ENCODE measurements at places on chromosomes 5 and 9.

- no peak for DNase-seq
Measured at GRCh38 chr9:38277601-38278200, 114.8 kb upstream of the ALDH1B1 start.

- DNase-seq: no peak
Measured at GRCh38 chr5:123992641-123993040, 480.7 kb downstream of the CSNK1G3 start.

- DNase-seq: no peak
Measured at GRCh38 chr5:14745753-14746152, 81.2 kb downstream of the OTULIN start.

DNA sequence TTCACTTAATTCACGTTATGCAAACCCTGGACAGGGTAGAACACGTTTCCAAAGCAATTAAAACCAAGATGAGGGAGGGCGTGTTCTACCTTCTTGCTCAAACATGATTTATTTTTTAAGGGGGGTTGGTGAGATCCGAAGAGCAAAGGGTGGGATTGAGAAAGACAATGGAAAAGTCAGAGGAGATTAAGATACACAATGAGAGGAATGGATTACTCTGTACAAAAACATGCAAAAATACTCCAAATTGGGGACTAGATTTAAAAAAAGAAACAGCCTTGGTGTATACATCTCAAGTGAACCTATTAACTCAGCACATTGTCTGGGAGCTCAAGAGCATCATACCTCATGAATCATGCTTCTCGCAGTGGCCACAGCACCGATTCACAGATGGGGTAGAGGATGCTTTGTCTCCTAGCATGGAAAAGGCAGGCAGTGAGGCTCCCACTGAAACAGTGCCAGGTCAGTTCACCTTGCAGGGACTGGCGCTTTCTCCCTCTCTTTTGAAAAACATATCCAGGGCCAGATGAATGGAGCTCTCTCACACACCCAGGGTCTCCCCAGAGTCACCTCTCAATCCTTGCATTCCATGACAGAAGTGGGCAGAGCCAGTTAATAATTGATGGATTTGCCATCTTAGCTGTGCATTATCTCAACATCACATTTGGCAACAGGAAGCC, 459.7 kb downstream of the BNC2 start:
- DNase-seq: no peak

DNA sequence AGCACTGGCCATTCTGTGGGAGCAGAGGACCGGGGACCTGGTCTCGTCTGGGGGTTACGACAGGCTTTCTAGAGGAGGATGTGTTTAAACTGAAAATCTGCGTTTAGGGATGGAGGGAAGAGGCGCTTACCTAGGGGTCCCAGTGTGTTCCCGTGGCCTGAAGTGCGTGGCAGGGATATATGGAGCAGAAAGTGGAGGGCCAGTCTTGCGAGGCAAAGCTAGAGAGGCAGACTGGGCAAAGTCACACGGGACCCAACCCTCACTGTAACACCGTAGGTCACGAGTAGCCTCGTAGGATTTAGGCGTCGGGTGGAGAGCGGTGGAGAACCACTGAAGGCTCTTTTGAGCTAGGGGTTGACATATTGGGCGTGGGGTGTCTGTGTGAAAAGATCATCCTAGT, 32.8 kb upstream of the POMT1 start:
- DNase-seq: no peak

DNA sequence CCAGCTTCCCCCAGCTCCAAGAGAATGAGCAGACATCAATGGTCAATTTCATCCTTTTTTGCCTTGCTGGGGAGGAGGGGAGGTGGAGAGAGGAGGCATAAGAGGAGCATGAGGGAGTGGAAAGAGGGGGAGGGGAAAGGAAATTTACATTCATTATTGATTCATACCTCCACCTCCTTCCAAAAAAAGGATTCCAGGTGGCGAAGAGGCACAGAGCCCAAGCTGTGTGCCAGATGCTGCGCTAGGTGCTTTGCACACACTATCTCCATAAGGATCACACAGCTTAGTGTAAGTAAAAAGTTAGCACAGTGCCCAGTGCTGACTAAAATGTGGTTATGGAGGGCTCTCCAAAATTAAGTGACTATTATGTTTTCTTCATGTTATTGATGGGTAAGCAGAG, 11.0 kb downstream of the ASTN2 start:
- DNase-seq: no peak

DNA sequence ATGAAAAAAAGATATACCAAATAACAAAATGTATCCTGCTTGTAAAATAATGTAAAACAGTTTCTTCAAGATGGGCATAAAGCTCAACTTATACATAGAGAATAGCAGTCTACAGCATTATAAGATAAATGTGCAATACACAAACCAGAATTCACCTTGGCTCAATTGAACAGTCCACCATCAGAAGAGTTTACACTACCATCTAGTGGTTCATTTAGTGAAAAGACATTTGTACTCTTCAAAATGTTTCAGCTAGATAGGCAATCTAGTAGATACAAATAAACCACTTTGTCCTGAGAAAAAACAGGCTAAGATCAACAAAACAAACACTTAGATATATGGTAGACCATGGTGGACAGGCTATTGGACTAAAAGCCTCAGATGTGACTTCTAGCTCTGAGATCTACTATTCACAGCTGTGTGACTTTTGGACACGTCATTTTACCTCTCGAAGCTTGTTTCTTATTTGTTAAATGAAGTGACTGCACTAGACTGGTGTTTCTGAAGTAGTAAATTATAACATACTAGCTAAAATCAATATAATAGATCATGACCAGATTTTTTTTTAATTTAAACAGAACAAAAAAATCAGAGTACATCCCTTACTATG, 22.1 kb upstream of the TPD52L3 start:
- DNase-seq: peak; percentile 54

GRCh38 chr5:112548246-112548881, 129.3 kb upstream of the EPB41L4A start:
- DNase-seq: no peak

DNA sequence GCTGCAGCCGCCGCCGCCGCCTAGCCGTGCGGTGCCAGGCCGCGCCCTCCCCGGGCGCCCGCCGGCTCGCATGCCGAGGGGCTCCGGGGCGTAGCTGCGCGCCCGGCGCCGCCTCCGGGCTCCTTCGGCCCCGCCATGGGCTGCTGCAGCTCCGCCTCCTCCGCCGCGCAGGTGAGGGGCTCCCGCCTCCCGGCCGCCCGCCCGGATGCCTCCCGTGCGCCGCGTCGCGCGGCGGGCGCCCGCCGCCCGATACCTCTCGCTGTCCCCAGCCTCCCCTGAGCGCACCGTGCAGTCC, 230 bp downstream of the SLC44A1 start:
- DNase-seq: no peak

GRCh38 chr5:160118349-160119141, 705 bp downstream of the PWWP2A start:
- peak; percentile 9 for DNase-seq

GRCh38 chr9:116236979-116237378, 83.4 kb downstream of the PAPPA start:
- DNase-seq: no peak

DNA sequence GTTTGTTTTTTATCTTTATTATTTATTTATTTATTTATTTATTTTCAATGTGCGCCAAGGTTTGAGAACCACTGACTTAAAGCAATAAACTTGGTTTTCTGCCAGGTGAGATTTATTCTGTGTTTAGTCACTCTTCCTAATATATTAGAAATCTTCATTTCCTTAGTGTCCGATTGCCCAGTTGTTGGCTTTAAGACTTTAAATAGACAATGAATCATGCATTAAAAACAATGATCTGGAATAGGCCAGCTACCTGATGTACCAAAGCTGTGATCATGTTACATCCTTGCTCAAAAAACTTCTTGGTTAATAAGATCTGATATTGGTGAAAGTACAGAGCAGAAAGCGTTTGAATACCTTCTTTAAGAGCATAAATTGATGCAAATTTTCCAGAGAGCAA, 52.1 kb upstream of the ERBIN start:
- no peak for DNase-seq

- DNase-seq: peak; percentile 86
Measured at GRCh38 chr9:133842721-133843227, 104.6 kb upstream of the SARDH start.

- no peak for DNase-seq
Measured at GRCh38 chr9:77729177-77729576, 81.1 kb upstream of the GNA14 start.

GRCh38 chr5:139982157-139982974, 60.7 kb downstream of the NRG2 start:
- no peak for DNase-seq

- peak; percentile 20 for DNase-seq
Measured at GRCh38 chr9:78030553-78031443, 813 bp downstream of the GNAQ start.

DNA sequence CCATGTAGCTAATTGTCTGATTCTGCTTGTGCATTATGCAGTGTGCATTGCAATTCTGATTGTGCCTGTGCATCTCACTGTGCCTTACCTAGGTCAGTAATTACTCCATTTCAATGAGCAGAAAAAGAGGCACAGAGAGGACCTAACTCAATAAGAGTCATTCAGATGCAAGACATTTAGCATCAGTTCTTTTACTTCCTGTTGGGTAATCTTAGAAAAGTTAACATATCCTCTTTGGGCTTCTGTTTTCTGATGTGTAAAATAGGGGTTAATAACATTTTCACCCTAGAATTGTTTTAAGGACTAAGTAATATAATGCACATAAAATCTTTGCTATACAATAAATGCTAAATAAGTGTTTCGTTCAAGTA, 7.0 kb upstream of the DCTN4 start:
- no peak for DNase-seq

- DNase-seq: no peak
Measured at GRCh38 chr5:66617226-66617861, 21.2 kb downstream of the MAST4 start.

DNA sequence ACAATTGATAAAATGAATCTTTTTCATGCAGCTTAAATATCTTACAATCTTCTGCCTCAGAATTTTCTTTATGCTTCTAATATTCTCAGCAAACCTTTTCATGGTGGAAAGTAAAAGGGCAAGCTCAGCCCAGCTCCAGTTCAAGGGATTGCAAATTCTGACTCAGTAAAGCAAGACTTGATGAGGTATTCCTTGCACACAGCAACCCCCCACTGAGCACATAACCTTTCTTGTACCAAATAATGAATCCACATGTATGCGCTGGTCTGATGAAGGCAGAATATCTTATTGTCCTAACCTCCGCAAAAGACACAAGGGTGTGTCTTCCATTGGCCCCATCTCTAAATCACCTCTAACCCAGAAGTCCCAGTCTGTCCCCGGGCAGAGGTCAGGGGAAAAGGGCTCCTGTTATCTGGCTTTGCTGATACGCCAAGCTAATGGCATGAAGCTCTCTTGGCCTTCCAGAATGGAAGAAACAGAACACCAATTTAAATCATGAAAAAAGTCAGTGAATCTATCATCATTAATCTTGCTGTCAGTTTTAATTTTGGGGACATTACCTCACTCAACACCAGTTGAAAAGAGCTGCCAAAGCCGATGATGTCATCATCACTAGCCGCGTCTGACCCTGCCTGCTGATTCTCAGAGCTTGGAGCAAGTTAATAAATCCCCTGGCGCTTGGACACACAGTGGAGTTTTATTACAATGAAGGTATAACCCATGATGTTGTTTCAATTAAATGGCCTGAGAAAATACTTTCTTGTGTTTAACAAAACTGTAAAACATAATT, 592.5 kb upstream of the CLINT1 start:
- DNase-seq: no peak

- no peak for DNase-seq
Measured at GRCh38 chr5:173916233-173916632, 28.1 kb downstream of the CPEB4 start.

- DNase-seq: no peak
Measured at GRCh38 chr5:41412496-41412895, 97.9 kb downstream of the PLCXD3 start.
